Endodermal cell (in vitro differentiated cells): ENCODE measurements at places on chromosomes 11 and 22. TPM values are rescaled to one million over a fixed set of nuclear protein-coding genes. Genes with fewer than 3 reads are reported as not detected.

DNA sequence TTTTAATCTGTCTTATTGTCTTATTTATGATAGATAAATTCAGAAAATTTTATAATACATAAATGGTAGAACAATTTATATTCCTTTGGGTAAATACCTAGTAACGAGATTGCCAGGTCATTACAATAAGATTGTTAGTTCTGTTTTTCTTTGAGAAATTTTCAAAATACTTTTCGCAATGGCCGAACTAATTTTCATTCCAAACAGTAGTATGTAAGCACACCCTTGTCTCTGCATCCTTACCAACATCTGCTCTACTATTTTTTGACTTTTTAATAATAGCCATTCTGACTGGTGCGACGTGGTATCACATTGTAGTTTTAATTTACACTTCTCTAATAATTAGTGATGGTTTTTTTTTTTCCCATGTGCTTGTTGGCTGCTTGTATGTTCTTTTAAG is 351.4 kb upstream of the LUZP2 start:
- H3K27me3 ChIP-seq: no peaks in the 10 kb centered on the region
- DNase-seq: no peak
- no peak overlapping the region for H3K4me3 ChIP-seq
- no peak overlapping the region for H3K27ac ChIP-seq
- H3K4me1 ChIP-seq: no peaks in the 10 kb centered on the region

DNA sequence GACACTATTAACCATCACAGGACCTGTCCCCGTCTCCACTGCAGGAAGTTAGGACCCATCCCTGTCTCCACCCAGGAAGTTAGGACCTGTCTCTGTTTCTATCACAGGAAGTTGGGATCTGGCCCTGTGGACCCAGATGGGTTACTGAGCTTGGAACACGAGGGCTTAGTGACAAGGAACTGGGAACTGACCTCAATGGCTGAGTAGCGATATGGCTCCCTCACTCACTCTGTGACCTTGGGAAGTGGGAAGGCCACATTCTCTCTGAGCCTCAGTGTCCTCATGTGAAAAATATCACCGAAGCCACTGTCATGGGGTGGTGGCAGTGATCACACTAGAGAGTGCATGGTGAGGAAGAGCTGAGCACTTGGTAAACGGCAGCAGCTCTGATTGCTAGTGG is 59.4 kb downstream of the FBLN1 start:
- no peaks in the 10 kb centered on the region for H3K4me1 ChIP-seq
- peaks cover 46% of the 10 kb centered on the region for H3K36me3 ChIP-seq
- no peak for DNase-seq
- no peak overlapping the region for H3K27ac ChIP-seq
- no peaks in the 10 kb centered on the region for H3K27me3 ChIP-seq
- no peak overlapping the region for H3K4me3 ChIP-seq

The HTR3A gene
- 0.55 and 1.3 TPM in 2 replicates for total RNA-seq

DNA sequence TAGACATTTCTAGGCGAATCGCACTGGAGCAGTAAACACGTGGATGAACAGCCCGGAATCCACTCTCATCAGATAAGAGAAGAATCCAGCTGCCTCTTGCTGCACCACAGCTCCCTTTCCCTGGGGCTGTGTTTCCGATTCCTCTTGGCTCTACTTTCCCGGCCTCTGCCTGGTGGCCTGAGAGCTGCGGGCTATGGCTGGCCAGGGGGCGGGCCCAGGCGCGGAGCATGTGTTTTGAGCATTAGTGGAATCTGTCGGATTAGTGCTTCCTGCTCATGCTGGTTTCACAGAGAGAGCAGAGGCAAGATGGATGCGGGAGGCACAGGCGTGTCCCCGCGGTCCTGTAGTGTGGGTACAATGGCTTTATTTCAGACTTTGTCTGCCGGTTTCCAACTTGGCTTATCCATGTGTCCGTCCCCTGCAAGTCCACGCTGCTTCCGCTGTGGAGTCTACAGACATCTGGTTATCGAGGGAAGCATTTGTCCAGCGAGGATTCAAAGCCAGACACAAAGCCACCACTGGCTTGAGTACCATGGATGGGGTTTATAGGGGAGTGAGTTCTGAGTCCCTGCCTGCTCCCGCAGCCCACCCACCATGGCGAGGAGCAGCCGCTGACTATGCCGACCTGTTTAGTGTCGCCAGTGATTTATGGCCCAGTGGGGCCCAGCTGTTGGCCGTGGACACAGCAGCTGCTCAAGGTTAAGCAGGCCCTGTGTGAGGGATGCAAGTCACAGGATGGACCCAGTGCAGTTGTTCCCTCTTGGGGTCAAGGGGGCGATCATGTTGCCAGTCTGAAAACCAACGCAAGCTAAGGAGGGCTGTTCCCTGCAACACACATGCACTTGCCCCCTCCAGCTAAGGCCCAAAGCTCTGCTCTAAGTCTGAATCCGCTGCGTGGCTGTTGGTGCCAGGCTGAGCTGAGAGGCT is 43.3 kb upstream of the EP300 start:
- peak overlapping the region; percentile 91 for H3K27ac ChIP-seq
- peak; percentile 86 for DNase-seq
- H3K4me3 ChIP-seq: no peak overlapping the region
- peaks cover 8% of the 10 kb centered on the region for H3K4me1 ChIP-seq
- H3K27me3 ChIP-seq: no peaks in the 10 kb centered on the region

The OLFML1 gene
- total RNA-seq: 0.56 and 0.81 TPM in 2 replicates

The PPP6R3 gene
- 87.2 to 133 TPM (median 118 TPM) in 3 replicates for total RNA-seq

The CADM1 gene
- 86.6 and 88.2 TPM in 2 replicates for total RNA-seq

The RBMXL2 gene
- total RNA-seq: 0.18 to 0.19 TPM in 2 of 3 replicates, not detected in the other

DNA sequence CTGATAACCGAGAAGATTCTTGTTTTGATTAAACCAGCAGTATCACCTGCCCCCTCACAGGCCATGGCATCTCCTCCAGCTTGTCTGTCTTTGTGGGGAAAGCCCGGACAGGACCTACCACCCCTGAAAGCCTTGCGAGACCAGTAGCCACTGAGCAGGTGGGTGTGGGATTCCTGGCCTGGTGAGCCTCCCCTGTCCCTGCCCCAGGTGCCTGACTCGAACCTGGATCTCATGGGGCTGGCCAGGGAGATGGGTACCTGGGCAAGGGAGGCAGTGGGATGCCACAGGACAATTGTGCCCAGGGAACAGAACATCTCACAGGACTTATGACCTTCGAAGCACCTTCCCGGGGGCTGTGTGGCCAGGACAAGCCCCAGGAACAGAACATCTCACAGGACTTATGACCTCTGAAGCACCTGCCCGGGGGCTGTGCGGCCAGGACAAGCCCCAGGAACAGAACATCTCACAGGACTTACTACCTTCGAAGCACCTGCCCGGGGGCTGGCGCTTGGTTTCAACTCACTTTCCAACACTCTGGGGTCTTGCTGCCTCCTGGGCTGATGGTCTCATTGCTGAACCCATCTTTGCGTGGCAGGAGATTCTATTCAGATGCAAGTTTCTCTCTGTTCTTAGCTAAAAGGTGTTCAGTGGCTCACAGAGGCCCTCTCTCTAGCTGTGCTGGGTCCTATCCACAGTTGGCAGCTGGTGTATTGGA is 854.5 kb downstream of the BRD1 start:
- H3K4me1 ChIP-seq: no peaks in the 10 kb centered on the region
- H3K27me3 ChIP-seq: no peaks in the 10 kb centered on the region
- no peak overlapping the region for H3K27ac ChIP-seq
- DNase-seq: peak; percentile 22
- H3K4me3 ChIP-seq: no peak overlapping the region
- no peaks in the 10 kb centered on the region for H3K36me3 ChIP-seq

The OR56B4 gene
- not detected in 3 replicates for total RNA-seq

DNA sequence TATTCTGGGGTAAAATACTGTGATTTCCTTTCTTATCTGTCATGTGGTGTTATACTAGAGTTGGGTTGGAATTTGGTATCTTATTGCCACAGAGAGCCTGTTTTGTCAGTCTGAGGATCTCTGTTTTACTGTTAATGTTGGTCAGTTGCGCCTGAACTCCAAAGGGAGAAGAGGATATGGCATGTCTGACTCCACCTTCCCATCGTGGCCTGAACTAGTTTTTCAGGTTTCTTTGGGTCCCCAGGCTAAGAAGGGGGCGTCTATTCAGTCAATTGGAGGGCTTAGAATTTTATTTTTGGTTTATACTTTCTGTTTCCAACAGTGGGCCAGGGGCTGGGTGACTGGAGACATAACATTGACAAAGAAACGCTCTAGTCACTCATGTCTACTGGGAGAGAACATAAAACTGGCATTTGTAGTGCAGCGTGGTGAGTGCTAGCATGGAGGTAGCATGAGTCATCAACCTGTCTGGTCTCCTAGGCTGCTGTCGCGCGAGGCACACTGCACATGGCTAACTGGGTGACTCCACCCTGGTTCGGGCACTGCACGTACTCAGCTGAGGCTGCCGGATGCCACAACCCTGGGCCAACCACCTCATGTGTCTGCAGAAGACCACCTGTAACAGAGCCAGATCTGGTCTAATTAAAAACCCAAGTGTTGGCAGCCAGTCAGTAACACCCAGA is 120.1 kb upstream of the OR9Q1 start:
- peaks cover 16% of the 10 kb centered on the region for H3K4me1 ChIP-seq
- no peaks in the 10 kb centered on the region for H3K36me3 ChIP-seq
- no peak overlapping the region for H3K27ac ChIP-seq
- H3K27me3 ChIP-seq: peaks cover 7% of the 10 kb centered on the region

The FGF19 gene
- 0.29 and 0.37 TPM in 2 replicates for total RNA-seq

The C11orf52 gene
- 0.94 to 3.3 TPM (median 2.6 TPM) in 3 replicates for total RNA-seq
